Stimulated activated CD4-positive, alpha-beta T cell treated with anti-CD3 and anti-CD28 coated beads, Interleukin-4, amount 100 ng/mL, for 48 hours (primary cell): ENCODE measurements at places on chromosomes 1 and 21.
A peak's percentile ranks its signal among the peaks of the same experiment; 100 is the strongest.

GRCh38 chr1:30904191-30904961 lies 4.2 kb downstream of the SDC3 start:
- DNase-seq: no peak

- no peak for DNase-seq
Observed at GRCh38 chr1:225424562-225425200, 3.2 kb downstream of the LBR start.

DNA sequence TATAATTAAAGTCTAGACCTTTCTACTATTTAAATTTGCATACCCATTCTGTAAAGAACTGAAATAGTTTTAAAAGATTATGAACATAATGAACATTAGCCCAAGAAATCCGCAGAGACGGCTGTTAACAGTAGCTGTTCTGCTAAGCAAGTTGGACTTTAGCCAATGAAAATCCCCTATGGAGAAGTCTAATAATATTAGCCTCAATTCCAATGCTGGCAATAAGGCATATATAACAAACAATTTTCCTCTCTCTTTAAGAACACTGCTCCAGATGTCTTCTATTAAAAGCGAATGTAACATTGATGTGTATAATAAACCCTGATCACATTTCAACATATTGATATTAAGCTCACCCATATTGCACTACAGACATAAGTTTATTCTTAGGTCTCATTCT lies 221.3 kb upstream of the KCTD3 start:
- DNase-seq: no peak

DNA sequence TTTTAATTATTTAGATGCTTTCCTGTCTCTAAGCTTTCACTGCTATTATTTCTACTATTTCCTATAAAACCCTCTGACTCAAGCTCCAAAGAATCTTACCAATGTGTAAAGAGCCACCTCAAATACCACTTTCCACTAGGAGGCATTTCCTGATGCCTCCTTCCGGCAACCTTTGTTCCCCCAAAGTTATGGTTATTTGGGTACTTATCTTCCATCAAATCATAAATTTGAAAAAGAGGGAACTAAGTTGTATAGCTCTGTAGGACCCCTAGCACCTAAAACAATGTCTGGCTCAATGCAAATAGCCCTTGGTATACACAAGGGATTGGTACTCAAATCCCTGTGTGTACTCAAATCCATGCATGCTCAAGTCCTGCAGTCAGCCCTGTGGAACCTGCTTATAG lies 79.6 kb downstream of the NME7 start:
- DNase-seq: no peak

DNA sequence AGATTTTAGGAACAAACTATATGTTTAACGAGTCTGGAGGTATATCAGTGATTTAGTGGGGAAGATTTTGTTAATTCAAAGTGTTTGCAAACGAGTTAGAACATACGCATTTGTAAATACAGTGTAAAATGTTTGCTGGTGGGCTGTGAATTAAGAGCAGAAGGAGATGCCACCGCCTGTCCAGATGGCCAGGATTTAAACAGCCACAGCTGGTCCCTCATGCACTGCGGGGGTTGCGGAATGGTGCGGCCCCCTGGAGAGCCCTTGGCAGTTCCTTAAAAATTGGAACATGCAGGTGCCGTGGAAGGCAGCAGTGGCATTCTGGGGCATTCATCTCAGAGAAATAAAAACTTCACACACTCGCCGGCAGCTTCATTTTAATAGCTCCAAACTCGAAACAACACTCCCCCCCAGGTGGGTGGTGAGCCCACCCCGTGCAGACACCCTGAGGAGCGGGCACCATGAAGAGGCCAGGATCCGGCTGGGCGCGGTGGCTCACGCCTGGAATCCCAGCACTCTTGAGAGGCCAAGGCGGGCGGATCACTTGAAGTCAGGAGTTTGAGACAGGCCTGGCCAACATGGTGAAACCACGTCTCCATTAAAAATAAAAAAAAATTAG lies 3.5 kb upstream of the C1orf159 start:
- no peak for DNase-seq

DNA sequence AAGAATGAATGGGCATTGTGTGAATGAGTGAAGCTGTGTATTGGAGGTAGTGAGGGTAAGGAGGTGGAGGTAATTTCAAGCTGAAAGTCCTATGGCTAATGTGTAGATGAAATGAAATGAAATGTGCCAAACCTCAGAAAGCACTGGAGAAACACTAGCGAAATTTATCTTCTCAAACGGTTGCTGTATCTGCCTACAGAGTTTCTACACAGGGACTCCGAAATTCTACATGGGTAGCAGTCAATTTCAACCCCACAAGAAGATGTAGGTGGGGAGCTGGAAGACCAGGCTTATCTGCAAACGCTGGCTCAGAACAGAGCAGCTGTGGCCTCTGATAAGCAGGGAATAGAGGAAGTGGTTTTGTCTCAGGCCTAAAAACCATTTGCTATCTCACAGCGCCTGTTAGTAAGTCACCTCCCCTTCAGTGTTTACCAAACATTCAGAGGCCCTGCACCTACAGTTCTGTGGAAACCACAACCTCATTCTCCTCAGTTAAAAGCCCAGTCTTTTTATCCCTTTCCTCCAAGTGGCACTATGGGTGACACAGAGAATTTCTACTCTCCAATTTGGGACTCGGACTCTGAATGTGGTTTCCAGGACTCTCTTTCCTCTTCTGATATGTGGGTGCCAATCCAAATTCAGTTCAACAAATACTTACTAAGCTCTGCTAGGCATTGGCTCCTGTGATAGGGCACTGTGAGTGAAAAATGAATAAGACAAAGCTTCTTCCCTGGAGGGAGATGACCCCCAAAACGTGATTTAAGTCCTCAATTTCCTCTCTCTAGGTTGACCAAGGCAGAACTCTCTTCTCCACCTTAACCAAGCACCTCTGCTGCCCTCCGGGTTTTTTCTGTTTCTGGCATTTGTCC lies 17.2 kb upstream of the SLAMF6 start:
- DNase-seq: peak; percentile 36

GRCh38 chr1:182889997-182890396 lies 50.9 kb downstream of the DHX9 start:
- no peak for DNase-seq

DNA sequence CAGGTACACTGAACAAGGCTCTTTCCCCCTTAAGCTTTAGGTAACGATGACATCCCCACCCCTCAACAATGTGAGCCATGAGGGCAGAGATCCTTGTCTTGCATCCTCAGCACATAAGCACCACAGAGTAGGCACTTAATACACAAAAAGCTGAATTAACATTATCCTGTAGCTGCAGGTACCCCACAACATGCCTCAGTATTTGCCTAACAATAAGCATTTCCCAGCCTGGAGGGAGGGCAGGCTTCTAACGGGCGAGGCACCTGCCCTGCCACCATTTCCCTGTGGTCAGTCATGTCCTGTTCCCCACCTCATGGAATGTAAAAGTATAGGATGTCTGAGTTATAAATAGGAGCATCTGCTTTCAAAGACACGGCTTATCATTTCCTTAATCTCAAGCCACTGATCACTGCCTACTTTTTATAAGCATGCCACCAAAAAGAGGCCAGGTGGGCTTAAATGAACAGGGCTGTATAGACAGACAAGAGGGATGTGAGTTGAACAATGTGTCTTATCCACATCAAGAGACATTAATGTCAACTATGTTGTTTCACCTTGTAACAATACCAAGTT lies 3.4 kb downstream of the CAPZB start:
- DNase-seq: no peak

- no peak for DNase-seq
Observed at GRCh38 chr1:162631546-162632191, 595 bp upstream of the DDR2 start.

GRCh38 chr1:145956781-145957442 lies 905 bp downstream of the LIX1L start:
- no peak for DNase-seq

GRCh38 chr21:34989337-34990151 lies 59.6 kb downstream of the RUNX1 start:
- DNase-seq: no peak

DNA sequence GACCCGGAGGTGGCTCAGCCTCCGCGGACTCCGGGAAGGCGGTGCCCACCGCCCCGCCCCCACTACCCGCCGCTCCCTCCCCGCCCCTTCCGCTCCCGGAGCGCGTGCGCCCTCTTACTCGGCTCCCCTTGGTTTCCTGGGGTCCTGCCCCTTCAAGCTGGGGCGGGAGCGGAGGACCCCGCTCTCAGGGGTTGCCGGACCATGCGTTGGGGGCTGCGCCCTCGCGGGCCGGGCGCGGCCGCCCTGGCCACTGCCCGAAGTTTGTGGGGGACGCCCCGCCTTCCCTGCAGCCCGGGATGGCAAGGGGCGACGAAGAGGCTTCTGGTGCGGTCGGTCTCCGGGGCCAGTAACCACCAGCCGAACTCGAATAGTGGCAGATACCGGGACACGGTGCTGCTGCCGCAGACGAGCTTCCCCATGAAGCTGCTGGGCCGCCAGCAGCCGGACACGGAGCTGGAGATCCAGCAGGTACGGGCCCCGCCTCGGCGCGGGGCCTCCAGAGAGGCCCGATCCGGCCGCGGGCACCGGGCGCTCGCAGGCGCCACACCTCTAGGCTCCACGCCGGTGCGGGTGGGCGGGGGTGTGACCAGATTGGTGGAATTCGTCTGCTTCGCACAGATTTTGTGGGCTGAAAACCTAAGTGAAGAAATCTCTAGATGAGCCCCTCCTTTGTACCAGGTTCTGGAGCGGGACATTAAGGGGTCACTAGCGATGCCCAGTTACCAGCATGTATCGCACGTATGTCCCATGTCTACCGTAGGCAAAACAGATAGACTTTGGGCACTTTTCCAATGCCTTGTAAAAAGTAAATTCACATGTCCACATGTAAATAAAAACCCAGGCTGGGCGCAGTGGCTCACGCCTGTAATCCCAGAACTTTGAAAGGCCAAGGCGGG lies at the start of gene IARS2:
IARS2 (plus strand) TSS at position 117 of the 896 bp plus-strand sequence; CDS start at position 202, 85 bp downstream.
- peak; percentile 93 for DNase-seq

DNA sequence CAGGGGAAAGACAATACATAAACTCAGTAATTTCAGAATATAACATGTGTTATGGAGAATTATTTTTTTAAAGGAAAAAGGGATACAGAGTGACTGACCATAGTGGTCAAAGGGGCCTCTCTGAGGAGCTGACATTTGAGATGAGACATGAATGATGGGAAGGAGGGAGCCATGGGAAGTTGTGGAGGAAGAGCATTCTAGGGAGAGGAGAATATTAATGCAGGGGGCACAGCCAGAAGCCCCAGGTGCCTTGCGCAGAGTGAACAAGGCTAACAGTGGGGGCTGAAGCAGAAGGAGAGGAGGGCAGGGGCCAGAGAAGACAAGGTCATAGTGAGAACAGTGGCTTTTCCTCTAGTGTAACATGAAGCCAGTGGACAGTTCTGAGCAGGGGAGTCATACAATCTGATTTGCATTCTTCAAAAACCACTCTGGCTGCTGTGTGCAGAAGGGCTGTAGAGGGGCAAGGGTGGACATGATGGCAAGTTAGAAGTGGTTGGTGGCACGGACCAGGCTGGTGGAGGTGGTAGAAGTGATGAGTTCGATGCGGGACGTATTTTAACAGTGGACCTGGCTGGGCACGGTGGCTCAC lies 28.2 kb upstream of the IFNLR1 start:
- no peak for DNase-seq

DNA sequence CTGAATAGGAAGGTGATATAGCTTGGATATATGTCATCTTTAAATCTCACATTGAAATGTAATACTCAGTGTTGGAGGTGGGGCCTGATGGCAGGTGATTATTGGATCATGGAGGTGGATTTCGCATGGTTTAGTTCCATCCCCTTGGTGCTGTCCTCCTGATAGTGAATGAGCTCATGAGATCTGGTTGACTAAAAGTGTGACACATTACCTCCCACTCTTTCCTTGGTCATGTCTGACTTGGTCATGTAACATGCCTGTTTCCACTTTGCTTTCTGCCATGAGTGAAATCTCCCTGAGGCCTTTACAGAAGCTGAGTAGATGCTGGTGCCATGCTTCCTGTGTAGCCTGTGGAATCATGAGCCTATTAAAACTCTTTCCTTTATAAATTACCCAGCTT lies 664.5 kb upstream of the NR5A2 start:
- DNase-seq: no peak

GRCh38 chr1:227335242-227336020 lies 17.1 kb upstream of the CDC42BPA start:
- DNase-seq: no peak

DNA sequence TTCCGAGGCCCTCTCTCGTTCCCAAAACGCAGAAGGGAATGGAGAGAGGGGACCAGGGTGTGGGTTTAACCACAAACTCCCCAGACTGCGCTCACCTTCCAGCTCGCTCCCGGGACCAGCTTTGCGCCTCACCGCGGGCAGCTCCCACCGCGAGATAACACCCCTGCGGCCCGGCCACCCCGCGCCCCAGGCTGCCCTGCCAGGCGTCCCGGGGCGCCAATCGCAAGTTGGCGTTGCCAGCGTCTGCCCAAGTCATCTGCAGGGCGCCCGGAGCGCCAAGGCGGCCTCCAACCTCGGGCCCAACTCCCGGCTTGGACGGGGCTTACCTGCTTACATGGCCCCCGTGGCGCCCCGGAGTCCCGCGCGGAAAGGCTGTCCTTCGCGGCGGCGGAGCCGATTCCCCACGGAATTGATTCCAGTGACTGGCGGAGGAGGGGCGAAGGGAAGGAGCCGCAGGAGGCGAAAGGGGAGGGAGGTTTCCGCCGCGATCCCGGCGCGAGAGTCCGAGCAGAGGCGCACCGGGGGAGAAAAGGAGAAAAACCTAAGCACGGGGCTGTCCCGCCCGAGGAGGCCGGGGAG lies 456 bp downstream of the PTPN14 start:
- DNase-seq: no peak

GRCh38 chr1:48772211-48772610 lies 4.5 kb downstream of the BEND5 start:
- no peak for DNase-seq

- no peak for DNase-seq
Observed at GRCh38 chr1:1240822-1241587, 5.5 kb downstream of the C1QTNF12 start.

GRCh38 chr1:84298684-84299535 lies 2.6 kb upstream of the SAMD13 start:
- DNase-seq: peak; percentile 17

DNA sequence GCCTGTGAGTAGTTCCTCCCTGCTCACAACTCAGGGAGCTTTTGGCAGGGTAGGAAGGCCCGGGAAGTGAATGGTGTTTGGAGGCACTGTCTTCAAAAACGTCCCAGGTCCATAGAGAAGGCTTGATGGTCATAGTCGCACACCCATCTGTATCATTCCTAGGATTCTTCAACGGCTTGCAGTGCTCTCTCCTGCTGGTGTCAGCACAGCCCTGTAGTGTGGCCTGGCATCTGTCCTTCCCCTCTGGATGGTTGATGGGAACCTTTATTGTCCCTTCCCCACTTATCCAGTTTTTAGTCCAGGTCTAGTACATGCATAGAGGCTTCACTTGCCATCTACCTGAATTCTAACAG lies 142.8 kb upstream of the HOOK1 start:
- no peak for DNase-seq
